Activated T-helper 2 cell treated with anti-CD3 and anti-CD28 coated beads, Interferon-gamma antibody, Interleukin-2, Interleukin-4, amounts not matched to agents 10 μg/mL and 5 μg/mL and 100 μg/mL, durations not matched to agents 14 hours and 24 hours and 36 hours (primary cell): ENCODE measurements at places on chromosomes 6 and 20.

- no peak overlapping the region for H3K4me3 ChIP-seq
- no peak overlapping the region for H3K27ac ChIP-seq
- no peak for DNase-seq
- H3K4me1 ChIP-seq = no peaks in the 10 kb centered on the region
- peaks cover 9% of the 10 kb centered on the region for H3K27me3 ChIP-seq
Measured at GRCh38 chr6:7624796-7625710, 35.1 kb downstream of the SNRNP48 start.

- H3K4me1 ChIP-seq = peaks cover 2% of the 10 kb centered on the region
- H3K27me3 ChIP-seq = peaks cover 30% of the 10 kb centered on the region
- no peak overlapping the region for H3K4me3 ChIP-seq
- no peaks in the 10 kb centered on the region for H3K36me3 ChIP-seq
Measured at GRCh38 chr6:145028144-145028818, 707.0 kb downstream of the EPM2A start.

GRCh38 chr6:97128507-97128906 is 154.5 kb downstream of the MMS22L start:
- H3K4me3 ChIP-seq = no peak overlapping the region
- no peak for DNase-seq
- H3K36me3 ChIP-seq = no peaks in the 10 kb centered on the region
- no peak overlapping the region for H3K27ac ChIP-seq
- no peaks in the 10 kb centered on the region for H3K4me1 ChIP-seq

GRCh38 chr6:158010591-158011477 is 29.2 kb downstream of the SYNJ2 start:
- peaks cover 29% of the 10 kb centered on the region for H3K36me3 ChIP-seq
- H3K27me3 ChIP-seq = no peaks in the 10 kb centered on the region
- no peak overlapping the region for H3K4me3 ChIP-seq
- peaks cover 63% of the 10 kb centered on the region for H3K4me1 ChIP-seq
- DNase-seq = no peak

- no peak for DNase-seq
- H3K27ac ChIP-seq = no peak overlapping the region
Measured at GRCh38 chr6:89582669-89583325, 55.8 kb downstream of the LYRM2 start.

GRCh38 chr20:63253438-63254231 is 628 bp downstream of the NKAIN4 start:
- H3K4me1 ChIP-seq = no peaks in the 10 kb centered on the region
- H3K27me3 ChIP-seq = peaks cover 41% of the 10 kb centered on the region
- no peaks in the 10 kb centered on the region for H3K36me3 ChIP-seq
- no peak overlapping the region for H3K4me3 ChIP-seq
